ENCODE measurements at places on chromosomes 6 and 20.

DNA sequence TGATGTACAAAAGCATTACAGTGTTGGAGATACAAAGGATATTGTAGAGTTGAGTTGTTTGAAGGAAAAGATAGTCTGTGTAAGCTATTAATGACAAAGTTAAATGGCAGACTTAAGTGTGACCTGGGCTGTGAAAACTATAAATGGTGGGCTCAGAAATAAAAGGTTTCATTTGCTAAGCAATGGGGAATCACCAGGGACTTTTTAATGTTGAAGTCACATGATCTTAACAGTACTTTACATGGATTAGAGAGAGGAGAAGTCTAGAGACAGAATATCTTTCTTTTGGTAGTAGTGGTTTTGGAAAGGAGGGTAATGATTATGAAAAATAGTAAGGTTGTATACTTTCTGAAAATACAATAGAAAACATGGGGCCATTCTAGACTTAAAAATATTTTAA, 67.1 kb downstream of the SCAF8 start:
- DNase-seq = no peak

DNA sequence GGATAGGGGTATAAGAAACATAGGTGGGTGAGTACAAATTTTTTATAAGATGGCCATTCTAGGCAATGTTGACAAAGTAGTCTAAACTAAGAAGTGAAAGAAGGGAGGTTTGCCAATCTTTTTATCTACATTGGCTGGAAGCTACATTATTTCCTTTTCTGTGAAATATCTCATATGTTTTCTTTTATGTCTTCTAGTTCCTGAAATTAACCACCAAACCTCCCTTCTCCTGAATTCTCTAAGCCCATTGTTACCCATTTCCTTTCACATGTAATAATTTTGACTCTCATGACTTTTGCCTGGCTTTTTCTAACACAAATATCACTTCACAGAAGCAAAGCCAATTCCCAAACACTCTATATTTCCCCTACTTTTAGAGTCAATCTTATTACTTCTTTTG, 496.2 kb upstream of the JAG1 start:
- DNase-seq = no peak

DNA sequence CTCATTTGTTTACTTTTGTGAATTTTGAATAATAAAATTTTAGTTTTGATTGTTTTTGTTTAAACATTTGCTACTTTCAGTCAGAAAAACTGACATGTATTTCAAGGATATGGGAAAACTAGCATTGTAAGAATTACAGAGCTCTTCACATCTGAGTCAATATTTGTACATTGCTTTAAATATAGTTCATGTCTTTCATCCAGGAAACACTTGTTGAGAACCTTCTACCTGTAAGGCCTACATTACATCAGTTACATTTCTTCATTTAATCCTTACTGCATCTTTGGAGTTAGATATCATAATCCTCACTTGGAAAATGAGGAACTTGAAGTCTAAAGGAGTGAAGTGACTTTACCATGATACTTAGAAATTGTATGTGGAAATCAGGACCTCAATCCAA, 242.9 kb downstream of the KCNQ5 start:
- DNase-seq = no peak

- DNase-seq = no peak
These were observed at the start of gene FILIP1 for GRCh38 chr6:75493400-75494064. Gene FILIP1 (minus strand): TSS chr6:75493800. CDS start chr6:75414972, 78,828 bp downstream.

DNA sequence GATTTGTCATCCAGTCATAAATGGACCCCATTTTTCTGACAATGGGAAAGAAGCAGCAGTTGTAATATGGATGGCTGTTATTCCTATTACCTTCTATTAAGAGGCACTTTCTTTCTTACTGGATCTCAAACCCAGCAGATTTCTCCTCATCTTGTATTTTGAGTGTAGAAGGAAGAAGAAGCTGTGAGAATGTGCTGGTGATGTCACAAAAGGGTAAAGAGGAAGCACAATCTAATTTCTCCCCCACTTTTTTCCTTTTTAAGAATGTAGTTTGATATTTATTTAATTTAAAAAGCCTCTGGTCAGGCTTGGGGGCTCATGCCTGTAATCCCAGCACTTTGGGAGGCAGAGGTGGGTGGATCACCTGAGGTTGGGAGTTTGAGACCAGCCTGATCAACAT, 100.0 kb upstream of the JARID2 start:
- DNase-seq = no peak

GRCh38 chr6:169669889-169670288, 31.9 kb downstream of the WDR27 start:
- no peak for DNase-seq

DNA sequence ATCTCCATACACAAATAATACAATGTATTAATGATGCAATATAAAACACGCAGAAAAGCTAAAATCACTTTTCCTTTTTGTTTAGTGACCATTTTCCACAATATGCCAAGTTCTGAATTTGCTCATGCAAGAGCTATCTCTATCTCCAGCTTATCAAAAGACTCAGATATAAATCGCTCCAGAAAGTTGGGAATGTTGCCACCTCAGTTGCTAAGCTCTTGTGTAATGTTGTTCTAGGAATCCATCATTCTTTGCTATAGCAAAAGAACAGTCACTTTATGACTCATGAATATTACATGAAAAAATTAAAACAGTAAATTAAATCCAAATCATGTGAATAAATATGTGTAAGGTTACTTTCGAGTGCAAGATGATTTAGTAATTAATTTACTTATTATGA, 8.7 kb downstream of the PLAGL1 start:
- no peak for DNase-seq

GRCh38 chr20:33679758-33680485, 5.7 kb upstream of the NECAB3 start:
- no peak for DNase-seq

GRCh38 chr6:38476141-38476540, 163.6 kb downstream of the BTBD9 start:
- DNase-seq = no peak

DNA sequence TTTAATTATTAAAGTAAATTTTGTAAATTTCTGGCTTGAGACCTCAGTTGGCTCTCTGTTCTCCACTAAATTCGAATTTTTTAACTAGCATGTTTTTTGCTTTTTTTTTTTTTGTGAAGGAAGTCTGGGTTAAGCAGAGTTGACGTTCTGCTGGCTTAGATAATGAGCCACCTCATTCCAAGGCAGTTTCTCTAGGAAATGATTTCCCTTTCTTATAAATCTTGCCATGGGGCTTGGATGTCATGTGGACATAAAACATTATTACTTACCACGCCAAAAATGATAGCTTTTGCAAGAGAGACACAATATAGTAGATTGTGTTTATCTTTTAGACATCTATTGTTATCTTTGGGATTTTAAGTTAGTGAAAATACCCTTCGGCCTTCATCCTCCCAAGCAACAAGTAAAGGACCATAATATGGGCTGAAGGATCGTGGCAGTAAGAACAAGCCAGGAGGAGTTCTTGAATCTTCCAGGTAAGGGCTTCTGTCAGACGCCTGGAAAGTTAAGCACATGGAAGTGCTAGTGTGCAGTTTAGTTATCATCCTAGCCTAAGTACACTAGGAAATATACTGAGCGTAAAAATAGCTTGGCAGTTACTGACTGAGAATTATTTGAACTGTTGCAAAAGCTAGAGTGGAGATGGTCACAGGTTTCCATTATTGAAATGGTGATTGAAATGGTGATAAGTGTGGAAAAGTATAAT, 30.7 kb downstream of the ADGRG6 start:
- no peak for DNase-seq

GRCh38 chr6:115972679-115973078, 88.0 kb downstream of the FRK start:
- no peak for DNase-seq

DNA sequence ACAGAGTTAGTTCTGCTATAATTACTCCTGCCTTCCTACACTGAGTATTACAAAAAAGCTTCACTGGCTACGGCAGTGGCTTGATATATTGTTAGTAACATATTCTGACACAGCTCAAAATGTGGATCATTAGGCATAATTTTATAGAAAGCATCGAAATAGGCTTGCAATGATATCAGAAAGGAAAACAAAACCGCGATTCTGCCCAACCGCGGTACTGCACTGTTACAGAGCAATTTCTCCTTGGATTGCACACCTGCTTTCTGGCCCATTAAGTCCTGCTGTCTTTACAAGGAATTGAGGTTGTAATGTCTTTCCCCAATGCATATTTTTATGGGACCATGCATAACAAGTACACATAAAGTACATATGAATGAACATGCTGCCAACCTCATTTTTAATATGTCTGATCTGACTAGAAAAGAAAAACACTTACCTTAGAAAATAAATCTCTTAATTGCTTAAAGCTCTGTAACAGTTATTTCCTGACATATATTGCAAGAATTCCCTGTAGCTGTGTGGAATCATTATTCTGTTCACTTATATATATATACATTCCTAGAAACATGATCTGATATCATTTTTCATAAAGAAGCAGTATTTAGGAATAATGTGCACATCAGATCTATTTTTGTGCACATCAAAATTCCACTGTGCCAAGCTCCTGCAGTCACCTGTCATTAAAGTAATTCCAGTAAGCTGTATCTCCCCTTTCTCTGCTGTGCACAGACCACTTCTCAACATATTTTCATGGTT, 763.9 kb downstream of the HACE1 start:
- DNase-seq = no peak

DNA sequence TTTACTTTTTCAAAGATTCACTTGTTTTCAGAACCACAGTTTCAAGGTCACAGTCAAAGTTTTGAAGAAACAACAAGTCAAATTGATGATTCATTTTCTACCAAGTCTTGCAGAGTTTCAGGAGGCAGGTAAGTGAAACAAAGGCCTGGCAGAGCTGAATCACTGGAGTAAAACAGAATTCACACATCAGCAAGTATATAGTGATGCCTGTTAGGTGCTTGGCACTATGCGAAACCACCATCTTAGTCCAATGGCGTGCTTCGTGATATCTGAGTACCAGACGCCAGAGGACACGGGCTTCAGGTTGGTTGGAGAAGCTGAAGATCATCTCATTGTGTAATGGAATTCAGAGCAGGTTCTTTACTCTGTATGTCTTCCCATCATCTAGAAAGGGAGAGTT, 75.9 kb downstream of the RTN4IP1 start:
- no peak for DNase-seq

- no peak for DNase-seq
These were observed 2.6 kb downstream of the ASF1A start for GRCh38 chr6:118896339-118897136.

DNA sequence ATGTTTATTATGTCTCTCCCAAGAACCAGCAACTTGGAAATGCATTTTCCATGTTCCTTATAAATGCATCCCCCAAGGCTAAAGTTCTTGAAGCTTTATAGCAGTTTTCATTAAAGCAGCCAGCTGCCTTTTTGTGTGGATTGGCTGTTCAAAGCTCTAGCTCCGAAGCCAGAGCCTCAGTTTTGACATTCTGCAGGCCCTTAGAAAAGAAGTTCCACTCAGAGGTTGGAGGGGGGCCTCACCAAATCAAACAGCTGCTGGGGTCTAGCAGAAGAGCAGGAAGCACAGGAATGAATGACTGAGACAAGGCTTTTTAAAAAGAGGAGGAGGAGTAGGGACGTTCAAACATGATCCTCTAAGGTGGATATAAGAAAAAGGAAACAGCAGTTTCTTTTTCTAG, 4.2 kb upstream of the POU3F2 start:
- no peak for DNase-seq

DNA sequence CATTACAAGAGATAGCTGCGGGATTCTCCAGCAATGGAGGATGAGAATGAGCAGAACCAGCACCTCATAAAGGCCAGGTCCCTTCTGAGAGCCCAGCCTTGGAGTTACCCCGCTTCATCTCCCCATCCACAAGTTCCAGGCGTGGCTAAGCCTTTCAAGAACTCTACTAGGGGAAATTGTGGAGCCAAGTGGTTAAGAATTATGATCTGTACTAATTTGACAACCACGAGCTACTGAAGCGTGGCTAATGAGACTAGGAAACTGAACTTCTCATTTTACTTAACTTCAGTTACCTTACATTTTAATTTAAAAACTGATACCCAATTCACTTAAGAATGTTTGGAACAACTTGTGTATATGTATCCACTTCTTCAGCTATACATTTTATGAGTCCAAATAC, 401.0 kb downstream of the PTPRT start:
- no peak for DNase-seq

- no peak for DNase-seq
These were observed 33.3 kb upstream of the TXLNB start for GRCh38 chr6:139325125-139325524.

DNA sequence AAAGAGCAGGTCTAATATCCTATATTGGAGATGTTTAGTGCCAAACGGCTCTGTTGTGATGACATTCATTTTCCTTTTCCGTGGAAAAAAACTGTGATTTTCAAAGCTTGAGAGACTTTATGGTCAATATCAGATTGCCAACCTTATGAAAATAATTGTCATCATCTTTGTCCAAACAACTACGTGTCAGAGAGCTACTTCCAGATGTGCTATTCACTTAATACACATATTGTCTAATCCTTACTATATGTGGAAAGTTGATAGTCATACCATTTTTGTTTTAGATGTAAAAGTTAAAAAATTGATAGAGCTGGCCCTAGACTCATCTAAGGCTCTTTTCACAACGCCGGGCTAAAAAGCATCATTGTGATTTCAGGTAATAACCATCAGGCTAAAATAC, 550.0 kb downstream of the PHF3 start:
- DNase-seq = no peak
